Amniotic epithelial cell (primary cell): ENCODE measurements at places on chromosomes 16 and 17.

GRCh38 chr16:73337373-73338296 lies 289.7 kb upstream of the ZFHX3 start:
- no peak for DNase-seq

DNA sequence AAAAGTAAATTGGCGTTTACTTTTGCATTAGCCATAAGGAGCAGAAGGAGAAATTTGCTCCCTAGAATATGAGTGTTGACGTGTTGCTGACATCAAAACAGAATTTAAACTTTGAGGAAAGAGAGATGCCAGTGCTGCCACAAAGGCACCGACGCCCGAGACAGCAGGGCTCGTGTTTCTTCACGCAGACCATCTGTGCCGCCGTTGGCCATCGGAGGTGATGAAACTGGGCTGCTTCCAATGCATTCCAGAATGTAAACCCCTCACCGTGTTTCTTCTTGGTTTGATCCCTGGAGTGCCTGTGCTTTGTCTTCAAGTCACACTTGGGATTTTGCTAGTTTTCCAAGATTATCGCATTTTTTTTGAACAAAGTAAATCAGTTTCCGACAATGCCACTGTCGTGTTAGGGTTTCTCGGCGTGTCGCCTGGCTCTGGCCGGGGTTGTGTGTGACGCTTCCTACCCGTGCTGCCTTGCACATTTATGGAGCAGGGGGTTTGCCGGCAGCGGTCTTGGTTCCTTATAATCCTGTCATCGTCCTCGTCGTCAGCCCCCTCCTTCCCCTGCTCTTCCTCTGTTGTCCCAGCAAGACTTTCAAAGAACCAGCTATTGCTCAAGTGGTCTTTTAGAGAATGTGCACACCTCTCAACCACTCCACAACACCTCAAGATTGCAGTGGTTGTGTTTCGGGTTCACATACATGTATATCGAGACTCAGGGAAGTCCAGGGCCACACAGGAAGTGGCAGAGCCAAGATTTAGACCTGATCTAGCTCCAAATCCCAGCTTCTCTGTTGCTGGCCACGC lies 103.9 kb downstream of the METRNL start:
- DNase-seq, result no peak

- peak; percentile 65 for DNase-seq
Observed at GRCh38 chr16:17318238-17318637, 152.5 kb downstream of the XYLT1 start.

DNA sequence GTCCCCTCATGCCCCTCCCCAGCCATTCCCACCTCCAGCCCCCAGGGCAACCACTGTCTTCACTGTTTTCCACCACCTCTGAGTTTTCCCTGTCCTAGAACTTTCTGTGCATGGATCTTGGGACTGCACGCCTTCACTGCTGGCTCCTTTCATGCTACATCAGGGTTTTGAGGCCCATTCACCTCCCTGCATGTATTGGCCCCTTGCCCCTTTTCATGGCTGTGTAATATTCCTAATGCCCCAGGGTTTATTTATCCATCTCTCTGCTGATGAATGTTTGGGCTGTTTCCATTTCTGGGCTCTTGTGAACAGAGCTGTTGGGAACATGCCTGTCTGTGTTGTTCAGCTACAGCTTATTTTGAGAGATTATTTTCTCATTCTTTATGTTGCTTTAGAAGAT lies 205.0 kb downstream of the RBFOX3 start:
- DNase-seq, result no peak
